ENCODE measurements at places on chromosomes 1 and 21. TPM values are rescaled to one million over a fixed set of nuclear protein-coding genes. Genes with fewer than 3 reads are reported as not detected.

DNA sequence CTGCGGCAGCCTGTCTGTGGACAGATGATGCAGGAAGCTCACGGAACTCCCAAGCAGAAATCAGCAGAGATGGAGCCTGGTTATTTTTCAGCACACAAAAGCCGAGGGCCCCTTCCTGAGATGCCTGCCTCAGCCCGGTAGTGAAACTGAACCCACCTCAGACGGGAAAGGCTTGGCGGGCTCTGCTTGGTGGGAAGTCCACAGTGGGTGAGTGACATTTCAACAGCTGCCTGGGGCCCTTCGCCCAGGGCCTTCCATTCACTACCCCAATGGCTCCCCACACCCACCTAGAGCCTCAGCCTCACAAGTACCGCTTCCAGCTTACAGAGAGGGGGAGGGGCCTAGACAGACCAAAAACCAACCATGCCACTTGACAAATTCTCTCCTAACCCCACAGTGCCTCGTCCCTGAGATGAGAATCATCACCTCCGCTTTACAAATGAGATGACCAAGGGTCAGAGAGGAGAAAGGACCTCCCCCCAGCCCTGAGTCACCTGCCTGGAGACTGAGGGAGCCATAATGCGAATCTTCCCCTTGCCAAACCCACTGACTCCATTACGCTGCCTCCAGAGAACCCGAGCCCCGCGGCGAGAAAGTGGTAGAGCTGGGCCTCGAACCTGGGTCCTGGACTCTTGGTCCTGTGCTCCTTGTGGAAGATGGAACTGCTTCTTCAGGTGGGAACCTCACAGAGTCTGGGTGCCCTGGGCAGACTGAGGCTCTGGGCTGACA lies 3.4 kb upstream of the ECE1 start:
- no peak for DNase-seq

Gene SZT2
- total RNA-seq = 9.7 TPM

- no peak for DNase-seq
These were observed 91.8 kb downstream of the KCNN3 start for GRCh38 chr1:154778275-154778674.

DNA sequence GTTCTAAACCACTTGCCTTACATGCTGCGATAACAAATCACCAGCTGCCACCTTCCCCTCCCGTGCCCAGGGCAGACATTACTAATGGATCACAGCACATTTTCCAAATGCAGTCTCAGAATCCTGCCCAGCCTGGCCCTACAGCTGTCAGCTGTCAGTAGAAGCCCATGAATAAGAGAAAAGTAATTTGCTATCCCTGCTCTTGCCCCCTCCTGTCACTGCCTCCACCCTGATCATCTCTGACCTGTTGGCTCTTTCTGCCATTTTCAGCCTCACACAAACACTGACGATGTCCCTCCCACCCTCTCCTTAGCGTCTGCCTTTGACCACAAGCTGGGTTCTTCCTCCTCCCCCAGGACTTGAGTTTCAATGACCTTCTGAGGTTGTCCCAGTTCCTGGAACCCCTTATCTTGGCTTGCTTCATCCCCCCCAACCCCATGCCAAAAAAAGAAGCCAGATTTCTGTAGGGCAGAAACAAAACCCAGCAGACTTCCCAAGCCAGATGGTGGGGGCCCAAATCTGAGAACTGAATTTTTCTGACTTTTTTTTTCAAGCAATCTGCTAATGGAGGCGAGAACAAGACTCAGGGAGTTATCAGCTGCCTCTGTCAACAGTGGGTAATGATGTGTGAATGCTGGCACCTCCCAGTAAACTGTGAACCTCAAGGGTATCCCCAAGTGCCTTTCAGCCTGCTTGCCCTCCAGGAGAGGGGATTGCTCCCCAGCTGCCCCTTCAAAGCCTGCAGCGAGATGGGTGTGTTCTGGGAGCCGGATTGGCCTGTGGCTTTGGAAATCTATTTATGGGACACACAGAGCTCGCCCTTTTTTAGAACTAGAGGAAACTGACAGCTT lies 216.5 kb upstream of the VAMP3 start:
- no peak for DNase-seq
